H1 (cell line): ENCODE measurements at places on chromosomes 7 and 10. TPM values are rescaled to one million over a fixed set of nuclear protein-coding genes. Genes with fewer than 3 reads are reported as not detected.

Gene PGAM2
- total RNA-seq, result 1.4 and 2.1 TPM in 2 replicates

Gene AGMO
- 0.22 and 0.38 TPM in 2 replicates for total RNA-seq

Gene ATOH7
- 0.21 and 0.39 TPM in 2 replicates for total RNA-seq

Gene SHH
- total RNA-seq, result not detected in 2 replicates

Gene VWDE
- total RNA-seq, result 18.9 and 21.2 TPM in 2 replicates

Gene PON2
- total RNA-seq, result 27.5 and 31.0 TPM in 2 replicates

Gene SKIDA1
- total RNA-seq, result 8.0 and 8.2 TPM in 2 replicates

Gene ADAM8
- total RNA-seq, result 4.4 and 4.6 TPM in 2 replicates

Gene CPA4
- not detected in 2 replicates for total RNA-seq

Gene SPACDR
- 0.33 TPM in 1 of 2 replicates, not detected in the other for total RNA-seq

Gene PYROXD2
- 3.2 and 4.2 TPM in 2 replicates for total RNA-seq

Gene SLC25A40
- total RNA-seq, result 17.3 and 22.5 TPM in 2 replicates

Gene CALY
- 1.3 and 1.7 TPM in 2 replicates for total RNA-seq

Gene CYP2E1
- not detected in 2 replicates for total RNA-seq

Gene ZP3
- 1.4 and 1.5 TPM in 2 replicates for total RNA-seq

Gene ZCWPW1
- total RNA-seq, result 1.4 and 2.7 TPM in 2 replicates

Gene ZNF775
- 21.5 and 24.9 TPM in 2 replicates for total RNA-seq

Gene ANXA8
- total RNA-seq, result not detected in 2 replicates

Gene TRIM4
- total RNA-seq, result 6.6 and 7.3 TPM in 2 replicates

Gene CAMK2G
- 29.9 and 31.7 TPM in 2 replicates for total RNA-seq

Gene VCL
- total RNA-seq, result 361 and 377 TPM in 2 replicates

Gene CYP26A1
- total RNA-seq, result 5.0 and 6.2 TPM in 2 replicates

Gene NPFFR1
- total RNA-seq, result 0.06 TPM in 1 of 2 replicates, not detected in the other

Gene CPA2
- 0.31 TPM in 1 of 2 replicates, not detected in the other for total RNA-seq

Gene GPR158
- 0.78 and 0.86 TPM in 2 replicates for total RNA-seq

Gene POM121C
- 56.8 and 58.0 TPM in 2 replicates for total RNA-seq

Gene IFIT1
- 1.5 and 1.8 TPM in 2 replicates for total RNA-seq

Gene IRF5
- 0.28 and 0.75 TPM in 2 replicates for total RNA-seq

Gene IL2RA
- total RNA-seq, result not detected in 2 replicates

Gene PLXNA4
- total RNA-seq, result 0.76 and 1.8 TPM in 2 replicates

Gene SNX8
- total RNA-seq, result 46.2 and 49.5 TPM in 2 replicates

Gene FAM131B
- total RNA-seq, result 35.5 and 38.2 TPM in 2 replicates

Gene DENND2A
- 11.4 and 13.0 TPM in 2 replicates for total RNA-seq

Gene PTPN20
- total RNA-seq, result not detected in 2 replicates

Gene PDSS1
- 18.2 and 21.3 TPM in 2 replicates for total RNA-seq

Gene KNDC1
- 16.7 and 19.3 TPM in 2 replicates for total RNA-seq

Gene CFAP46
- 3.1 and 4.8 TPM in 2 replicates for total RNA-seq

Gene DGKI
- total RNA-seq, result 0.71 and 0.84 TPM in 2 replicates

Gene TUBAL3
- not detected in 2 replicates for total RNA-seq

Gene C10orf105
- total RNA-seq, result 0.48 and 0.73 TPM in 2 replicates

Gene RNF148
- total RNA-seq, result 0.45 TPM in 1 of 2 replicates, not detected in the other

Gene ANKRD2
- not detected in 2 replicates for total RNA-seq

Gene WIPF3
- 12.1 and 12.6 TPM in 2 replicates for total RNA-seq
